ENCODE measurements at places on chromosomes 11 and 22.

GRCh38 chr11:34510218-34510617 lies 3.4 kb downstream of the ELF5 start:
- no peak for DNase-seq

DNA sequence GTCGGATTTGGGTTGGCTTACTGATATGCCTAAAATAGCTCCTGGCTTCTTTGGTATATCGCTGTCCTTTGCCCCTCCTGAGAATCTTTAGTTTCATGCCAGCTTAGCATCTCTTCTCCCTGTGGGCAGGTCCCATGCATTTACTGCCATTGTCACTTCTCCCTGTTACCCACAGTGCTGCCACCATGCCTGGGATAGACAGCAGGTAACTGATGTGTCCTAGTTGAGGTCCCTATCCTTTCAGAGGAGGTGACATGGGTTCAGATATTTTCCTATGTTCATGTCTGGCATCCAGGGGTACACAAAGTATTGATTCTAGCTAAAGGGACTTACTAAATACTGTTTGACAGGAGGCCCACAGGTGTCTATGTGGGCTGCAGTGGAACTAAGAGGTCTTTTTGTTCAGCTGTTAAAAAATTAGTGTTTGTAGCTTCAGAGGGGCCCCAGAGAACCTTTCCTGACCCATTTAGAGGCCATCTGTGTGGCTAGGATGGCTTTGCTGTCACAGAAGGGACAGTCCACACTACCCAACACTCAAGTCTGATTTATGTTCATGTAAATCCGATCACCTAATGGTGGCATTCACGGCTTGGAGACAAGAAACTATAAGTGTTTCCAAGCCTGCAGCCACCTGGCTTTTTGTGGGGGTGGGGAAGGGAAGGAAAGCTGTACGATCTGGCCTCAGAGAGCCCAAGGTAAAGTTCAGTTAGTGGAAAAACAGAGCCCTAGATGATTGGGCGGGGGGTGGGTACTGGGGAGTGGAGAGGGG lies 8.5 kb downstream of the TIMP3 start:
- no peak for DNase-seq

- DNase-seq, result no peak
These were observed 249.1 kb downstream of the DCDC1 start for GRCh38 chr11:31120428-31120827.

GRCh38 chr22:33325232-33326004 lies 267.2 kb upstream of the SYN3 start:
- DNase-seq, result no peak

DNA sequence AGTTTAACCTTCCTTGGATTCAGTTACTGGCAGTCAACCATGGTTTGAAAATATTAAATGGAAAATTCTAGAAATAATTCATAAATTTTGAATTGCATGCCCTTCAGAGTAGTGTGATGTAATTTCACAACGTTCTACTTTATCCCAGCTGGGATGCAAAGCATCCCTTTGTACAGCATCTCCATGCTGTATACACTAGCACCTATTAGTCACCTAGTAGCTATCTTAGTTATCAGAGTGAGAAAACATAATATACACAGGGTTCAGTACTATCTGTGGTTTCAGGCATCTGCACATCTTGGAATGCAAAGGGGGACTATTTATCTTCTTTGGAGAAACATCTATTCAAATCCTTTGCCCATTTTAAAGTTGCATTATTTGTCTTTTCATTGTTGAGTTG lies 30.8 kb downstream of the CBL start:
- DNase-seq, result no peak
